ENCODE measurements at places on chromosomes 2 and 18. TPM values are rescaled to one million over a fixed set of nuclear protein-coding genes. Genes with fewer than 3 reads are reported as not detected.

The ANTXR1 gene
- 207 TPM for total RNA-seq

The PXDN gene
- 576 TPM for total RNA-seq

The CFAP221 gene
- 0.45 TPM for total RNA-seq

The CHST10 gene
- total RNA-seq, result 9.8 TPM

The TUBA3E gene
- total RNA-seq, result not detected

The PSMA8 gene
- not detected for total RNA-seq

The SAG gene
- not detected for total RNA-seq

The IL37 gene
- not detected for total RNA-seq

DNA sequence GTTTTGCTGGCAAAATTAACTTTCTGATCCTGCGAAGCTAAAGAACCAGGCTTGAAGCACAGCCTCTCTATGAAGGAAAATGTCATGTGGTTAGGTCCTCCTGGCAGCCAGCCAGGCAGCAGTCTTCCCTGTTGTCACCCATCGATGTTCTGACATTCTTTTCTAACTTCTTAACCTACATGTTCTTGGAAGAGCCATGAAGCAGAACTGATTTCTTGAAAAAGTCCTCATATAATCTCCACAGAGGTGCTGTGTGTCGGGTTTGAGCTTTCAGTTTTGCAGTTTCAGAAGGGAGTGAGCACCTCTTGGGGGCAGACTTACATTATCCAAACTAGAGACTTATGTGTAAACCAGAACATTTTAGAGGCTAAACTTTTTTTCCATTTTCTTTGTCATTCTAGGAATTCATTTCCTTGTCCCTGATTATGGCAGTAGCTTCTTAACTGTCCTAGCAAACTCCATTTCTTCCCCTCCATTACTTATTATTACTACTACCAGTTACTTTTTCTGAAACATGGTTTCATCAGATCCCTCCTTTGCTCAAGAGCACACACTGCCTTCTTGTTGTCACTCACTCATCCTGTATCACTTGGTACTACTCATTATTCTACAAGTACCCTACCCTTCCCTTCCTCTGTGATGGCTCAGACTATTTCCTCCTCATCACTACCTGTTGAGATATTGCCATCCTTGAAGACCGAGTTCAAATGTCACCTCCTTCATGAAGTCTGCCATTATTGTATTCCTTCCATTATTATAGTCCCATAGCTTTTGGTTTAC, 31.1 kb downstream of the DOK1 start:
- no peak for DNase-seq

DNA sequence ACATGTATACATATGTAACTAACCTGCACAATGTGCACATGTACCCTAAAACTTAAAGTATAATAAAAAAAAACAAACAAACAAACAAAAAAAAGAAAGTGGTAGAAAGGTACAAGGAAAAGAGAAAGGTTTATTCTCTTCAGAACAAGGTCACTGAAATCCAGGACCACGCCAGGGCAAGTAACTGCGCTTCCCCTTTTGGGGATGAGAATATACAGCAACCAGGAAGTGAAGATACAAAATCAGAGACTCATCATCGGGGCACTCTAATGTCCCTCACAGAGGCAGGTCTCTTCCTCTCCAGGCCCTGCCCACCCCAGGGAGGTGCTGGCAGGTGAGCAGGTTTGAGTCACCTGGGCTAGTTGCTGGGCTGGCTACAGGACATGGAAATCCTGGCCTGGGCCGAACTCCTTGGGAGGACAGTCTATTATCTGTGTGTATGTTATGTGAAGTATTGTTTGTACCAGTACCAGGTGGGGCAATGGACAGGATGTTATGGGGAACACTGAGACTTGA, 100.4 kb upstream of the GPR45 start:
- no peak for DNase-seq

- no peak for DNase-seq
These were observed 72.9 kb downstream of the XRCC5 start for GRCh38 chr2:216181953-216182461.

DNA sequence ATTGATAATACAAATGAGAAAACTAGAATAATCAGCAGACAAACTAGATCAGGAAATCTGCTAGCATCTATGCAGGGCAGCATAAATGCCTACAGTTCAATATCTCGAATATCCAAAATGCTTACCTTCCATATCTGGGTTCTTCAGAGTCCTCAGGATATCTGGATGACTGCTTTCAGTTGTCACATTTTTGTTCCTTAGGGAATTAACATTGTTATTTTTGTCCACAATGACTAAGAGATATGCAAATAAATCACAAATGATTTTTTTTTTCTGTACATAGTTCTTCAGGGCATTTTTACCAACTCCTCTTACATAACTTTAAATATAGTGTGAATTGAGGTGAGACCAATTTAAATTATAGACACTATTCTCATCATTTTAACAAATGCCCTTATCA, 80.9 kb downstream of the AQP4 start:
- no peak for DNase-seq

DNA sequence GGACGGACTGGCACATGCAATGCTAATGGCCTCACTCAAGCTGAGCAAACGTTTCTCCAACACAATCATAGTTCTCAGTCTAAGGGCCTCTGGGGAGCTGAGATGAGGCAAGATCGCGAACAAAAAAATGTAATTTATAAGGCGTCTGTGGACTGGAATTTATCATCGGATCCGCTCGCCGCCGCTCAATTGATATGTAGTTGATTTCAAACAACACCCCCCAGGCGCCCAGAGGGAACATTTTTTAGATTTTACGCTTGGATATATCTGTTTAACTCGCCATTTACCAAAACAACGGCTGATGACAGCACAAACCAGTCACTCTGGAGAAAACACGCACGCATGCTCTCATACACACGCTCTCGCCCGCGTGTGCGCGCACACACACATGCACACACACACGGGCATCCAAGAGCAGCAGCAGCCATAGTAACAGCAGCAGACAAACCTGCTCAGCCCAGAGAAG, 335.8 kb downstream of the SMAD2 start:
- DNase-seq, result no peak

- DNase-seq, result no peak
These were observed 58.9 kb downstream of the TGIF1 start for GRCh38 chr18:3508576-3509549.

DNA sequence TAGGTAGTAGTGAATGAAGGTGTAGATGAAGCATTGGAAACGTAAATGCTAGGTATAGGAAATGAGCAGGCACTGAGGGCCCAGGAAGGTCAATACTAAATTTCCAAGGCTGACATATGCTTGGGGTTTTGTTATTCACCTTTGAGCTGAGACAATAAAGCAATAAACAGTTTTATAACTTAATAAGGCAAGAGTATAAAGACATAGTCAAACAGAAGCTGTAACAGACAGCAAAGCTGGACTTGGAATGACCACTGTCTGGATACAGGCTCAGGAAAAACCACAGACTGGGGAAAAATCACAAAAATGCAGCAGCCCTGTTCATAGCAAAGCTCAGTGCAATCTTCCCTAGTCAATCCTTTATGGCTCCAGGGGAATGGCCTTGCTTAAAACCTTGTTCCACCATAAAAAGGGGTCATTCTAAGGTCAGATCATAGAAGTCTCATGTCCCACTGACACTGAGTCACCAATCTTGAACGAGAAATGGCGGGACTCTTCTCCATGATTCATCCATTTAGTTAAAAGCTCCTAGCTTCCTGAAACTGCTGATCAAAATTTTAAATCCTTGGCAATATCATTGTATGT, 493.3 kb downstream of the CMPK2 start:
- DNase-seq, result no peak

- no peak for DNase-seq
These were observed 42.3 kb upstream of the PTPRM start for GRCh38 chr18:7524786-7525185.

DNA sequence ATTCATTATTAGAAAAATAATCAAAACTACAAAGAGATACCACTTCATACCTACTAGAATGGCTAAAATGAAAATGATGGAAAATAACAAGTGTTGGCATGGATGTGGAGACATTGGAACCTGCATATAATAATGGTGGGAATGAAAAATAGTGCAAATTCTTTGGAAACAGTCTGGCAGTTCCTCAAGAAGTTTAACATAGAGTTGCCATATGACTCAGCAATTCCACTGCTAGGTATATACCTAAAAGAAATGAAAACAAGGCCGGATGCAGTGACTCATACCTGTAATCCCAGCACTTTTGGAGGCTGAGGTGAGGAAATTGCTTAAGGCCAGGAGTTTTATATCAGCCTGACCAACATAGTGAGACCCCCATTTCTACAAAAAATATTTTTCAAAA, 41.6 kb upstream of the ACYP2 start:
- no peak for DNase-seq

DNA sequence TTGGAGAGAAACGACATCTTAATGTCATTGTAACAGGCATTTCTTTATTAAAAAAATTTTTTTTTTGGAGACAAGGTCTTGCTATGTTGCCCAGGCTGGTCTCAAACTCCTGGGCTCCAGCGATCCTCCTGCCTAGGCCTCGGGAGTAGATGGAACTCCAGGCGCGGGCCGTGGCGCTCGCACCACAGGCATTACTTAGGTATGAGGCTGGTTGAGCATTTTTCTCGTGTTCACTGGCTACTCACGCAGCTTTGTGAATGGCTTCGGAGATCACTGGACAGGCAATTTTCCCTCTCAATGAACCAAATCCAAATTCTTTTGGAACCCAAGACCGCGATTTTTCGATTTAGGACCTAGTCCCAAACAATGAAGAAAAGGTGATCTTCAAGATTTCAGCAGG, 795 bp upstream of the TCF7L1 start:
- no peak for DNase-seq

DNA sequence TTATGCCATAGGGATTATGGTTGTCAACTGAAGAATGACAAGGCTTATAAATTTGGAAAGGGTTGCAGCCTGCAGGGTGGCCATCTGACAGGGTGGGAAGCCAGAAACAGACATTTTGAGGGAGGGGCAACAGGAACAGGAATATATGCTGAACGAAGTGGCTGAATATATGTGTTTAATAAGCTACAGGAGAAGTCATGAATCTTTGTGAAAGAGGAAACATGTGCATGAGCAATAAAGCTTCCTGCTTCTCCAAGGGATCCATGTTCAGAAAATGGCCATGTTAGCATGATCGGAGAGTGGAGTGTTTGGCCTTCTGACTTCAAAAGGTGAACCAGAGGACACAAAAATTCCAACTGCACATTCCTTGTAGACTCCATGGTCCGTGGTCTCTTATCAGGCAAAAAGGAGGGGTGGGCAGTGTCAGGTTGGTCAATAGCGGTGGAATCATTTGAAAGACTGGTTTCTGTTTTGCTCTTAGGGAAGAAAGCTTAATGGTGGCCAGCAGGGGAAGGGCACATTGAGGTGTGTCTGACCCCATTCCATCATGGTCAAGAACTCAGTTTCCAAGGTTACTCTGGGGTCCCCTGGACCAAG, 144.1 kb downstream of the SOCS6 start:
- no peak for DNase-seq

DNA sequence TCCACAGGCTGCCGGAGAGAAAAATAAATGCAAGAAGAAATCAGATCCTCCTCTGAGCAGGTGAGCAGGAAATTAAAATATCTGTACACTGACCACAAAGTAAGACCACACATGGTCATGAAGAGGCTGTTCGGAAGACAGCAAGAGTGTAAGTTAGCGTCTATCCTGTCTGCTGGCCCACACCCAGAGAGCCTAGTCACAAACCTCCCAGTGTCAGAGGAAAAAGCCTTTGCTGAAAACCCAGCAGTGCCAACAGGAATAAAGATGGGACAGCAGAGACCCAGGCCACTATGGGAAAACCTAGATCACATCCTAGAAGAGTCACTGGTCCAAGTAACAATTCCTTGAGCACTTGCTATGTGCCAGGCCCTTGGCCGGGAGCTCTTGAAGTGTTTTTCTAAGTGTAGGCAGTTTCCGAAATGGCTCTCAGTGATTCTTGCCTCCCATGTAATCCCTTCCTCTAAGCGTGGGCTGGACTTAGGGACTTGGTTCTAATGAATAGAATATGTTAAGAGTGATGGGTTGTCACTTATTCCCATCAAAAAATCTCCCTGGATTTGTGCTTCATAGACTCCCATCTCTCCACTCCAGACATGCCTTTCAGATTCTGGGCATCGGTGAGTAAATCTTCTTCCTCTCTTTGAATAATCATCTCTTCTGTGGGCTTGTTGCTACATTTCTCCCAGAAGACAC, 110.9 kb upstream of the PKDCC start:
- DNase-seq, result no peak

All from chondrocyte (in vitro differentiated cells).